EH (cell line): ENCODE measurements at places on chromosomes 12 and 14.
A peak's percentile ranks its signal among the peaks of the same experiment; 100 is the strongest.

GRCh38 chr14:38135106-38135867, 72.4 kb upstream of the SSTR1 start:
- peak; percentile 13 for DNase-seq

GRCh38 chr14:106737021-106737420, 1210.6 kb downstream of the TMEM121 start:
- no peak for DNase-seq

GRCh38 chr12:63093711-63094110, 57.3 kb downstream of the AVPR1A start:
- DNase-seq, result peak; percentile 32

- peak; percentile 15 for DNase-seq
These were observed 335 bp downstream of the GCN1 start for GRCh38 chr12:120194226-120194533.

GRCh38 chr12:70815056-70815455, 105.5 kb downstream of the PTPRR start:
- no peak for DNase-seq

- DNase-seq, result no peak
These were observed 11.0 kb downstream of the TPCN1 start for GRCh38 chr12:113232089-113232839.

GRCh38 chr14:61652526-61653262, 42.6 kb upstream of the HIF1A start:
- DNase-seq, result peak; percentile 13

- no peak for DNase-seq
These were observed 98.3 kb downstream of the LRRC74A start for GRCh38 chr14:76924371-76925096.

GRCh38 chr14:92577321-92577742, 63.8 kb downstream of the RIN3 start:
- DNase-seq, result no peak
